DND-41 (cell line): ENCODE measurements at places on chromosomes 2 and 18.

DNA sequence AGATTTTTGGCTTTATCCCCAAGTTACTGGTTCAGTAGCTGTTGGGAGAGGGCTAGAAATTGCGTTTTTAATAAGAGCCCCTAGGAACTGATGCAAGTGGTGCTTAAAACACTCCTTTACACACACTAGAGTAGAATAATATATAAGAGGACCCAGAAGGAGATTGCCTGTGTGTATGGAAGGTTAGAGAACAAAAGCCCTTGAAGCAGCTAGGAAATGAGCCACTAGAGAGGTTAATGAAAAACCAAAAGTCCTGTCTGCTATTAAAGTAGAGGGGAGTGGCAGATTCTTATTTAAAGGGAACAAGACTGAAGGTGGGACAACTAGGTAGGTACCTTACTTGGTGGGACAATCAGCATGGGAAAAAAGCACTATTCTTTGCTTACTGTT, 14.4 kb upstream of the SLC39A10 start:
- no peak for DNase-seq

DNA sequence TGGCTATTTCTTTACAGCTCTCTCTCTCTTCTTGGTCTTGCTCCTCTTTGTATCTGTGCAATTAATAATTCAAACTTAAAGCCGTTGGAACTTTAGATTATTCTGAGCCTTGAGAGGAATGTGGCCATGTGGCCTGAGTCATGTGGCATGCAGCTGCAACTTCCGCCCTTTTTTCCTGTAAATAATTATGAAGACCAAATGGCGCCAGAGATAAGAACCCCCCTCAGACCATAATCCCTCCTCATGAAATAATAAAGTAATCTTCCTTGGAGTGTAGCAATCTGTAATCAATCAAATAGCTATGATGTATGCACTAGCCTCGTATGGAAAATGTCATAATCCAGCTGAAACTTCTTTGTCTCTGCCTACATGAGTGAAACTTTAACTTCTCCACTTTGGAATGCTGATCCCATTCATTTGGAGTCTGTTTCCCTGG, 13.5 kb upstream of the TWSG1 start:
- no peak for DNase-seq

DNA sequence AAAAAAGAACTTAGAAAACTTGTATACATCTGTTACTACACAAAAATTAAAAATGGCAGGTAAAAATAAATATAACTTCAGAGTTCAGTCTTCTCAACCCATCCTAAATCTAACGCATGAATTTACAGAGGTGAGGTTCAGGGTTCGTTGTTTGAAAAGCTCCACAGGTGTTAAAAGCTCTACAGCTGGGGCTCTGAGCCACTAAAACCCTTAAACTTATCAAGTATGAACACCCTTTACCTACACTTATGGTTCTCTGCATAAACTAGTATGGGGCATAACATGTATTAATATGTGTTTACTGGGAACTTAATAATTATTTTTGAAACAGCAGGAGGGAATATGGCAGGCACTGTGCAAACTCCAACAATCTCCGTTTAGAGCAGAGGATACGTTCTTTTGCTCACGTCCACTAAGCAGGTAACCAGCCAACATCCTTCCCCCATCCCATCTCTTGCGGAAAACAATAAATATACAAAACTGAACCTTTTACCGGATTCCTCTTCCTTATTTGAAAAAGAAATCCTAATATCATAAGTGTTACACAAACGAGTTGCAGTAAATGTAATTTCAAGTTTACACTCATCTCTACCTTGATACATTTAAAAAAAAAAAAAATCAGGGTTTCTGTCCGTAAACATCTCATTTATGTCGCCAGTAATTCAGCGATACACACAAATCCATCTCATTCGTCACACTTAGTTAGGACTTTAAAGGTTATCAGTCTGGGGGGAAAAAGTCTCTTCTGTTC, 1.3 kb downstream of the PIAS2 start:
- no peak for DNase-seq

- DNase-seq: no peak
Observed at GRCh38 chr2:175373729-175374128, 192.2 kb upstream of the ATP5MC3 start.

DNA sequence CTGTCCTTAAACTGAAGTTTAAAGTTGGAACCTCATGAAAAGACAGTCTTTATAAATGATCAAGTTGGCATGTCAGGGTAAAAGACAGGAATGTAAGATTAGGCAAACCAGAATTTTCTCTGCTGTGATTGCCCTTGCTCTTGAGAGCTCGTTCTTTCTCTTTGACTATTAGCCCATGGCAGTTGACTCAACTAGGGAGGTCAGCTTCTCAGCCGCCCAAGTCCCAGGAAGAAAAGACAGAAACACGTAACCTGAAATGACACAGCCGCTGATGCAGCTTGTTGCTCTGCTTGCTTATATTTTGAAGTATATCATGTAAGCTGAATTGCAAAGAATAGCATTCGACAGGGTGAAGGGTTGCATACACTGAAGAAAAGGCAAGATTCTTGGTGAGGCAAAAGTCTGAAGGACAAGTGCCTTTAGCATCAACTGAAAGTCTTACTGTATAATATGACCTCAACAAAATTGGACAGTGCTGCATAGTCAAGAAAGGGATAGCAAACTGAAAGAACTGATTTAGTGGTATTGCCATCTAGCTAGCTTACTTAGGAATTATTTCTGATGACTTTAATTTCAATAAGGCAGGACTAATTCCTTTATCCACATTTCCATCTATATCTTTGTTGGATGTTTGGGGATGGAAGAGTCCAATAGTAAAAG, 54.7 kb downstream of the ARHGAP15 start:
- no peak for DNase-seq

GRCh38 chr2:59706729-59707128, 846.7 kb downstream of the BCL11A start:
- no peak for DNase-seq

DNA sequence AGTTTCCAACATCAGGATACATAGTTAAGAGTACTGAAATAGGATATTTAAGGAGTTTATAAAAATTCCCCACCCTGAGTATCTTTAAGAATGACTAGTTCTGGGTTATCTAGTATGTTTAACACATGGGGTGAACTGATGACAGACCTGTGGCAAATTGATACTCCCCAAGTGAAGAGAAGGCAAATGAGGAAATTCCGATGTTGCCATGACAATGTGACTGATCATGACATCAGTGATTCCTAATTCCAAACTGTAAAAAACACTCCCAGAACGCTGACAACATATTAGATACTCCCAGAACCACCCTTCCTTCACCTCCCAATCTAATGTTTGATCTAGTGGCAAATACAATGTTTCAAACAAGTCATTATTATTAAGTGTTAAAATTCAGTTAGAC, 77.6 kb downstream of the RBMS1 start:
- no peak for DNase-seq

GRCh38 chr2:119694470-119694844, 15.5 kb downstream of the TMEM177 start:
- no peak for DNase-seq

GRCh38 chr2:792687-793086, 115.5 kb upstream of the TMEM18 start:
- no peak for DNase-seq

DNA sequence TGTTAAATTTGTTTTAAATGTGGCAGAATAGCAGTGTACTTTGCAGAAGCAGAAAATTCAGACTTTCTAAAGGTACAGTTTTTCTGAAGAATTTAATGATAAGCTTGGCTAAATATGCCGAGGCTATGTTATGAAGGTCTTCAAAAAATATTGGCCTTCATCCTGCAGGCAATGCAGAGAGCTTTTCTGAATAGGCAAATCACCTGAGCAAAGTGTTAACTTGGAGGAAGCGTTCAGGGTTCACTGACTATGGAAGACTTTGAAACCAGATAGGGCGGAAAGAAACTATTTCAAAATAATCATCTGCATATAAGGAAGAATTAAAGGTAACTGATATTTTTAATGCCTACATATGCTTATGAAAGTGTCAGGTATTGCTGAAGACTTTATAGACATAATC, 133.7 kb upstream of the SETBP1 start:
- no peak for DNase-seq

GRCh38 chr2:211455216-211455841, 898.9 kb downstream of the CPS1 start:
- peak; percentile 42 for DNase-seq

DNA sequence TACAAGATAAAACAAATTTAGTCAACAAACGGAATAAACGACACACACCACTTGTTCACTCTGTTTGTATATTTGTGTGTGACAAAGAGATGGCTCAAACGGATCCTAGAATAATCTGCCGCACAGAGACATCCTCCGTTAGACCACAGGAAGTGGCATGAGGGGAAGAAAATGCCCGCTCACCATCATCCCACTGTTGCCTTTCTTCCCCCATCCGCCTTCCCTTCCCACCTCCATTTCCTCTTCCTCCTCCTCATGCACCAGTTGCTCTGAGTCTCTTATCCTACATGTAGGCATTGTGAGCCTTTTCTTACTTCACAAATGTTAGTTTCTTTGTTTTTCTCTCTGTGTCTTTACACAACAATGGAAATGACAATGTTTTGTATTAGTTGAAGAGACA, 228.5 kb upstream of the SMIM21 start:
- DNase-seq: no peak

- DNase-seq: no peak
Observed at GRCh38 chr2:225090746-225091145, 48.5 kb upstream of the DOCK10 start.

DNA sequence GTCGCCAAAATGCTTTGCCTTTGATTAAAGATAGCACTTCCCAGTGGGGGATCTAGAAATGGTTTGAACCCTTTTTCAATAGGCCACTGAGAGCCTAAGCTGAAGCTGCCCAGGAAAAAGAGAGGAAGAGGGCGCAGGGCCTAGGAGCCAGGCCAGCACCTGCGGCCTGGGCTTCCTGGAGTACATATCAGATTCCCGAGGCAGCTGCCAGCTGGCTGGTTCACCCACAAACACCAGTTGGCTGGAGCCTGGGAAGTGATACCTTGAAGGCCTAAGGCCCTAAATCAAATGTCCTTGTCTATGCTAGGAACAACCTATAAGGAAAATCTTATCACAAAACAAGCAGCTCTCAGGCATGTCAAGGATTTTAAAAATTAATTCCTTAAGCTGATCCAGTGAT, 37.1 kb downstream of the ANKRD44 start:
- DNase-seq: no peak

- no peak for DNase-seq
Observed at GRCh38 chr2:216206041-216206703, 97.0 kb downstream of the XRCC5 start.

GRCh38 chr2:14352067-14352466, 280.4 kb upstream of the LRATD1 start:
- DNase-seq: no peak

DNA sequence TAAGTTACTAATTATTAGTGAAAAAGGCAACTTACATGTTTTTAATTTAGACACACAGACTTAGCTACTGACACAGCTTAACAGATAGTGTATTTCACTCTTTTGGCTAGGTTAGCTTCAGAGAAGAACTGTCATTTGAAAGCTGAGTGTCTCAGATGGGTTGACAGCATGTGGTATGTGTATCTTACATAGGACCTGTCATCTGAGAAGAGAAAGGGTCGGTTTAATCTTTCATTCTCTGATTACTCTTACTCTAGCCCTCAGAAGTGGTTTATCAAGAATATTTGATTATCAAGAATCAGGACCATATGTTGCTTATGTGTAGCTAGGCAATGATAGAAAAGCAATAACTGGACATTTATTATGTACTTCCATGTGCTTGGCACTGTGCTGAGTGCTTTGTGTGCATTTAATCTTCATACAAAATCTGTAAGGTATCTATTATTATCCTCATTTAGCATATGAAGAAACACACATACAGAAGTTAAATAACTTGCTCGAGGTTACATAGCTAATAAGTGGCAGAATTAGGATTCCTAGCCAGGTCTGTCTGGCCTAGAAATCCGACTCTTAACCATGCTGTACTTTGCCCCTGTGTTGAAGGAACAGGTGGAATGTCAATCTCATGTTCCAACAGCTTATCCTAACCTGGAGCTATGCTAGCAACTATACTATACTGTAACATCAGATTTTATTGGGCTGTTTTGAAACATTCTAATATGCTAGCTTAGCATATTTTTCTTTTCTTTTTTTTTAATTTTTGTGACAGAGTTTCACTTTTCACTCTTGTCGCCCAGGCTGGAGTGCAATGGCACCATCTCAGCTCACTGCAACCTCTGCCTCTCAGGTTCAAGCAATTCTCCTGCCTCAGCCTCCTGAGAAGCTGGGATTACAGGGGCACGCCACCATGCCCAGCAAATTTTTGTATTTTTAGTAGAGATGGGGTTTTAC, 28.4 kb downstream of the CFLAR start:
- no peak for DNase-seq

- no peak for DNase-seq
Observed at GRCh38 chr2:157559061-157559460, 69.6 kb downstream of the ACVR1C start.

DNA sequence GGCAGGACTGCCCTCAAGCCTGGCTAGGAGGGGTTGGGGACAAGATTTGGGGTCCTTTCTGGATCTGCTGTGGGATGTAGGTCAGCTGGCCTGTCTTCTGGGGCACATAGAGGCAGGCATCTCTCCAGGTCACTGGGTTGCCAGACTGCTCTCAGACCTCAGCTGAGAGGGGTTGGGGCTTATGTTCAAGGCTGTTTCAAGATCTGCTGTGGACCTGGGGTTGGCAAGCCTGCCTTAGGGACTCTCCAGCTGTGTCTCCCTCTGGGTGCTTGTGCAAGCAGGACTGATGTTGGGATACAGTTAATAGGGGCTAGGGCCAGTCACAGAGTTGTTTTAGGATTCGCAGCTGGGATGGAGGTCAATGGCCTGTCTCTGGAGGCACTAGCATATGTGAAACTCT, 363.0 kb upstream of the ST6GAL2 start:
- DNase-seq: no peak

DNA sequence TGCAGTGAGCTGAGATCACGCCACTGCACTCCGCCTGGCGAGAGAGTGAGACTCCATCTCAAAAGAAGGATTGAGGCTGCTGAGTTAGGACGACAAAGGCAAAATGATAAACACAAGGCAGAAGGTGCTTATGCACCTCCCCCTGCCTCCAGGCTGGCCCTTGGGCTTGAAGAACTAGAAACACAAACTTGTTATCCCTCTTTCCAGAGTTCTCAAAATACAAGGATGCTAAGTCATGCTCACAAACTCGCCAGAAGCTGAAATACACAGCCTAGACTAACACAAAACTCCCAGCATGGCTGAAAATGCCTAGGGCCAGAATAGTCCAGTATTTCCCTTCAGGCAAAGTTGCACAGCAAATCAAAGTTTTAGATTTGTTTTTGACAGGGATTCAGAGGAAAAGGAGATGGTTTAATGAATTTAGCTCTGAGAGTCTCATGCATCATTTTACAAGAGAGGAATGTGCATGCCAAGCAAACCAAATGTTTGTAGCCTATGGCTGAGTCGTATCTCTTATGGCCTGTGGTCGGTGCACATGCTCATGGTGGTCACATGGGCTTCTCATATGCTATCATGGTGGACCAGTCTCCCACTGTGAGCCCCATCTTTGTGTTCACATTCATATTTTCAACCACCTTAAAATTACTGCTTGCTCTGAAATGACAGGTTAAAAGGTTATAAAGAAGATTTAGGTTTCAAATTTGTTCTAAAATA, 16.2 kb upstream of the MREG start:
- DNase-seq: no peak

GRCh38 chr2:159186462-159186861, 100.0 kb downstream of the WDSUB1 start:
- DNase-seq: no peak
